Adipocyte (in vitro differentiated cells): ENCODE measurements at places on chromosomes 12 and 14.
A peak's percentile ranks its signal among the peaks of the same experiment; 100 is the strongest.

DNA sequence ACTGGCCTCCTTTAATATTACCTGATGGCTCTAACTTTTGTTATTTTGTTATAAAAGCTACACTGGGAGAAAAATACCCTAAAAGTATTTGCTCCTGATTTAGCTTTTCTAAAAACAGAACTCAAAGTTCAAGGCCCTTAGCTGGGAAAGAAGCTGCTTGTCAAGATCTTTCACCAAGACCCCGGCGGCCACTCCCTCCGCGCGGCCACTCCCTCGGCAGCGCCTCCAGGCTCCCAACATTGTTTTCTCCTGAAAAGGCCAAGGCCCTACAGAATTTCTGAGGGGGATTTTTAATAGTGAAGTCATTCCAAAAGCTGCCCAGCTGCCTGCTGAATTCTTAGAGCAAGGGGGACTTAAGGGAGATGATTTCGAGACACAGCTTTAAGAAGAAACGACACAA is 96.4 kb downstream of the NTN4 start:
- no peak for DNase-seq

GRCh38 chr12:111598637-111599452 is at the start of gene ATXN2:
Gene ATXN2 (minus strand): TSS chr12:111599315. CDS start chr12:111599034, 281 bp downstream.
- DNase-seq: peak; percentile 86

DNA sequence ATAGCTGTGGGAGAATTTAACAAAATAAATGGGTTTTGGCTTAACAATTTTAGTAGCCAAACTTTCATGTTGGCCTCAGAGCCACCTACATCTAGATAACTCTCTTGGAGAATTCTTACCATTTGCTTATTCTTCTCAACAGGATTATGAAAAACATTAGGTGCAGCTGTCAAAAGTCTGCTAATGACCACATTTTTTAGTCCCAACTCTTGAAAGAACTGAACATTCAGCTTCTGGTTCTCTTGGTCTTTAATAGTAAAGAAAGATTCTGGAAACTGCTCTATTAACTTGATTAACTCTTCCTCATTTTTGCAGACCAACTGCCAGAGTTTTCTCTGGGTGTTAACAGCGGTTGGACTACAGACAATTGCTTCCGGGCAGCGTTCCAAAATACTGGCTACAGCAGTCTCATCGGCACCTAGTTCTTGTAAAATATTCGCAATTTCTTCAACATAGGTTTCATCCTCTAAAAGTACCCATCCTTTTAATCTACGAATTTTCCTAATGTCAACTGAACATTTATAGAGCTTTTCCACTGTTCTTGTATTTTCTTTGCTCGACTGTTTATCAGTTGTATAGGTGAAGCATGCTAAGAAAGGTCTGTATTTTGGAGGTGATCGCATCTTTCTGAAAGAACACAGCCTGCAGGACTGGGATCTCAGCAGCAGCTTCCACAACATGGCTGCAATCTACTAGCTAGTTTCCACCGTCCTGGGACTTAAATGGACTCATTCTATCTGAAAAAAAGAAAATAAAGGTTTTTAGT is 8.7 kb downstream of the MTERF2 start:
- DNase-seq: no peak

- peak; percentile 39 for DNase-seq
These were observed 20.2 kb downstream of the DCAF4 start for GRCh38 chr14:72946491-72946890.

GRCh38 chr14:103118663-103119404 is 4.4 kb upstream of the TNFAIP2 start:
- DNase-seq: no peak

GRCh38 chr12:120094485-120094884 is 22.1 kb downstream of the RAB35 start:
- DNase-seq: no peak

- no peak for DNase-seq
These were observed 111.3 kb downstream of the FOXG1 start for GRCh38 chr14:28877923-28878322.

DNA sequence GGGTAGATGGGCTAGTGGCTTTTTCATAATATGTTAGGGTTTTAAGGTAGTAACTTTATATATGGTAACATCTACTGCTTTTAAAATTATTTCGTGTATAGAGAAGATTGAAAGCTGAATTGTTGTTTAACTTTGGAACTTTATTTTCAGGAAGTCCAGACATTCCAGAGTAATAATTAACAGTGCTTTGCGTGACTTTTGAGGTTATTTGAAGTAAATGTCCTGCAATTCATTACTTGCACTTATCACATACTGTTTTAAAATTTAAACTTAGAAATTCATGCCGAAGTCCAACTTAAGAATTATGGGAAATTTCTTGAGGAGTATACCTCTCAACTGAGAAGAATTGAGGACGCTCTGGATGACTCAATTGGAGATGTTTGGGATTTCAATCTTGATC is 3.3 kb downstream of the WASHC4 start:
- peak; percentile 45 for DNase-seq
